Effector memory CD8-positive, alpha-beta T cell (primary cell): ENCODE measurements at places on chromosomes 5 and 9.
A peak's percentile ranks its signal among the peaks of the same experiment; 100 is the strongest.

DNA sequence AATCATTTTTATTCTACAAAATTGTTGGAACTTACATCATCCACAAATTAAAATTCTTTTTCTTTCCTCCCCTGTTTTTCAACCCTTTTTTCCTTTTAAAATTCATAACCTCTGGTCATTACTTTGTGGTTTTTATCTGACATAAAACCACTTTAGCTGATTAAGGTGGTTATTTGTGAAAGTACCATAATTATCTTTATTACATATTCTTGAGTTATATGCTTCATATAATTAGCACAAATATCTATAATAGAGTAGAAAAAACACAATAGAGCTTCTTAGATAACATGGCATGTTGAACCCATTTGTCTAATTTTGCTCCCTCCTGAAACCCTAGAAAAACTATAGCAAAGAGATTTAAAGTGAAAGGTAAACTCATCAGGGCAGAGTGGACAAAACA lies 22.9 kb upstream of the PPIC start:
- DNase-seq, result no peak

GRCh38 chr9:87069690-87070089 lies 122.4 kb upstream of the GAS1 start:
- DNase-seq, result no peak

GRCh38 chr9:91483189-91483691 lies 59.6 kb upstream of the NFIL3 start:
- no peak for DNase-seq

DNA sequence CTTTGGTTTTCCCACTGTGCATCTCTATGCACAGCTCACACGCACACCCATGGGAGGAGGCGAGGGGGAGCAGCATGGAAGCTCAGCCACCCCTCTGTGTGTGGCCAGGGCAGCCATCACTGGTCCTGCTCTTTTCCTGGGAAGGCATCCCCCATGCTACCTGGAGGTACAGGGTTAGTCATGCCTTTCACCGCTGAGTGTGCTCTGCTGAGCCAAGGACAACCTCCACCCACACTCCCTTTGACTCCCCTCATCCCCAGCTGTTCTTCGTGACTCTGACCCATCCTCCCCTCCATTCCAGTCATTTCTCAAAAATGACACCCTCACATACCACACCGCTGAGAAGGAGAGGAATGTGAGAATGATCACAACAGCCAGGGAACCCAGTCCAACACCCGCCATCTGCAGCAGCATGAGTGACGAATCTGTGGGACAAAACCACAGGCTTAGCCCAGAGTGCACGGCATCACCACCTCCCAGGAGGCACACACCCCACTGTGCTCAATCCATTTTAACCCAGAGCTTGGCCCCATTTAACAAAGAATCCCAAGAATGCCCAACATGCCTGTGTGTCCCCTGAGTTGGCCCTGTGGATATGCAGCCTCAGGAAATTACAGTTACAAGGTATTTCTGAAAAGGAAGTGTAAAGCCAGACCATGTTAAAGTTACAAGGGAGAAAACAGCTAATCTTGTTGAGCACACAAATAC lies 133.4 kb downstream of the SUSD1 start:
- DNase-seq, result no peak

DNA sequence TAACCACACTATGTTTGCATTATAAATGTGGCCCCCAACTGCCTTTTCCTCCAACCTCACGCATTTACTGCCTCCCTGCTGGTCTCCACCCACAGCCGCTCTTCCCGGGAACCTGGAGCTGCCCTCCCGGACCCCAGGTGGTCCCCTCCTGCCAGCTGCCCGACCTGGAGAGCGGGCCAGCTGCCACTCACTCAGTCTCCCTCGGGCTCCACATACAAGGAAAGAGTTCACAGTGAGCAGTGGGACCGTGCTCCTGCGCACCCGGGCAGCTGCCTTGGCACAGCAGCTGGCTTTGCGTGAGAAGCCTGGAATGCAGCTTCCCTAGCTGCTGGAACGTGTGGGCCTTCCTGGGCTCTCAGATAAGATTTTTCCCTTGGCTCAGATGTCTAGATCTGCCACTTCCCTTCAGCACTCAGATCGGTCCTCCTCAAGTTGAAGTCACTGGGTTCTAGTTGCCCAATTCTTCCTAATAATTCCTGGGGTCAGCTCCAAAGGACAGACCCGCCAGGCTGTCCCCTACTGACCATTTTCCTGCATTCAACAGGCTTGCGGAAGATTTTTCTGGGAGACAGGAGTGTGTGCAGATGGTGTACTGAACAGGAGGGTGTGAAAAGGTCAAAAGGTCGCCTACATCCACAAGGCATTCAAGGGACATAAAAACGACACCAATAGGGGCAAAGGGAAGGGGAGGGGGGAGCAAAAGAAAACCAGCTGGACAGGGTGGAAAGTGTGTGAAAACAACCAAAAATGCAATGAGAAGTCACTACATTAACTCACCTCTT lies 69.1 kb downstream of the MYO10 start:
- no peak for DNase-seq

DNA sequence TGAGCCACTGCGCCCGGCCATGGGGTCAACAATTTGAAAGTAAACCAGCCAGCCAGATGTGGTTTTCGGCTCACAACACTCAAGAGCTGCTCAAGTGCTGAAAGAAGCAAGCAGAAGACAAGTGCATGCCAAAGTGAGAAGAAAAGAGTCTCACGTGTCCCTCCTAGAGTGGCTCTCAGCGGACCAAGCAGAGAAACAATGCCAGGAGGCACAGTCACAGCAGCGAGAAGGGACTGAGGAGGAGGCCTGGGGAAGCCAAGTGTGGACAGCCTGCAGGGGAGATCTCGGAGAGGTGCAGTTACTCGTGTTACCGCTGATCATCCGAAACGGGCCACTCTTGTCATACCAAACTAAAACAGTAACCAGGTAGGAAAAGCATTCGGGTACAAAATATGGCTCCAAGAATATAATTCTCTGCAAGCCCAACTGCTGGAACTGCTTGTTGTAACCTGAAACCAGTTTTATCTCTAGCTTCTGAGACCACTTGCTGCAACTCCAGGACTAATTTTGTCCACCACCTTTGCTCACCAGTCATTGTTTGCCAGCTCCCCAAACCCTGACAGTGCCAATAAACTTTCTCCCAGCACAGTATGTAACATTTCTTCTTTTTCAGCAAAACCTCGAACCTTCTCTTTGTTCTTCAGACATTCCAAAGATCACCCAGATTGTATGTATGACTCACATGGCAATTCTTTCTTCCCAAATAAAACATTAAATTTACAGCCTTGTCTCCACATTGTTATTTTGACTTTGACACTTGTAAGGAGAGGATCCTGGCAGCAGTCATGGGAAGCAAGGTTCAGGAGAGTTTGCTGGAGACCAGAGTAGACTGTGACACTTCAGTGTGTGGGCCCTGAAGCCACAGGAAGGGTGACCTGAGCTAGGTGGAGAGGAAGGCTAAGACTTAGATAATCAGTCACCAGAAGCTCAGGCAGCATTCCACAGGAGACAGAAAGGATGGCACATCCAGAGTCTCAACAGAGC lies 6.3 kb downstream of the SLC35D2 start:
- no peak for DNase-seq

GRCh38 chr5:139378941-139379361 lies 4.1 kb downstream of the SLC23A1 start:
- no peak for DNase-seq

DNA sequence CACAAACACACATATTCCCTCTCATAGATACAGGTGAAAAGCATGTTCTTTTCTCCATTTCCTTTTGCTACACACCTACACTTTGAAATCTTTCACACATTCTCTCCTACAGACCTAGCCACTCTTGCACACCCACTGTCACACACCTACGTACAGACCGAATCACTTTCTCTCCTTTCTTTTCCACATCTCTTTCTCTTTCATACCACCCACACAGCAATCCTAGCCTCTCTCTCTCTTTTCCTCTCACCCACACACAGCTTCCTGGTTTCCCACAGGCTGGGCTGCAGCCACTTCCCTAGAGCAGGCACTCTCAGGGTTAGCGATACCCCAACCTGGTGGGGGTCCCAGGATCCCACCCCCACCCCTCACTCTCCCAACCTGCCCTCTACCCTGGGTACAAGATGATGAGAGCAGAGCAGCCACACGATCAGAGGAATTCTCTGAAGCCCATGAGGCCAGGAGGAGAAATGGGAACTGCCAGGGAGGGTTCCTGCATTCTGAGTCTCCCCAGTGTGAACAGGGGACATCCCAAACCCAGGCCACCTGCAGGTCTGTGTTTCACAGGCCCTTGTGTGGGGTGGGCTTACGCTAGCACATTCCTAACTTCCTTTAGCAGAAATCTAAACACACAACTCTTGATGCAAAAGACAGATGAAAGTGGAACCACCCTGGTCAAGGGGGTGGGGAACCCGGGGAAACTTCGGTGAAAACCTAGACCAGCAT lies 17.1 kb upstream of the SYNPO start:
- DNase-seq, result no peak

DNA sequence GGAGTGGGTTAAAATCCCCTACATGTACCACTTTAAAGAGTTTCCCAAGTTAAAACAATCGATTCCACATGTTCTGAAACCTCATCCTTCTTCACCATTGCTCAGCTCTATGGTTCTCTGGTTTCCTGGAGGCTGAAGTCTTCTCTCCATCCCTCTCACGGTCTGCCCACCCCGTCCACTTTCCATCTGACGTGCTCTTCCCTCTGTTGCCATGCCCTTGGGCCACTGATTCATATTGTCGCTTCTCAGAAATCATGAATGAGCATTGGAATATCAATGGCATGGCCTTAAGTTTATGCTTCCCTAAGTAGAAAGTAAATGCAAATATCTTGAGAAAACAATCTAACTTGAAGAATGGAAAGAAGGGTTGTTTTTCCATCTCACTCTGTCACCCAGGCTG lies 30.9 kb downstream of the GDNF start:
- DNase-seq, result no peak

- no peak for DNase-seq
Observed at GRCh38 chr9:86795047-86795442, 152.3 kb downstream of the GAS1 start.

- DNase-seq, result peak; percentile 83
Observed at GRCh38 chr5:181261320-181262049, 542 bp upstream of the TRIM52 start.

DNA sequence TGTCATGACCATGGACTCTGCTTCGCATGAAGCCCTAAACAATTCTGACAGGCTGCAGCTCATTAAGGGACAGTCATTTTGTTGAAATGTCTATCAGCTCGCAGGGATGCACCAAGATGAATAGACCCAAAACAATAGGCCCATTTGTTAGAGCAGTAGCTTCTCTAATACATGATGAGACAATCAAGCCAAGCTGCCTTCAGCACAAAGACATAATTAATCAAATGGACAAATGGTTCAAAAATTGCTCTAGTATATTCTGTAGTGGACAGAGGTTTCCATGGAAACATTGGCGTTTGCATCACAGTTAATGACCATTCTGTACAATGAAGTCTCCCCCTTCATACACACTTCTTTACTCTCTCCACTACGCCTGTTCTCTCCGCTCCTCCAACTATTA lies 274.6 kb downstream of the ANXA1 start:
- DNase-seq, result no peak

DNA sequence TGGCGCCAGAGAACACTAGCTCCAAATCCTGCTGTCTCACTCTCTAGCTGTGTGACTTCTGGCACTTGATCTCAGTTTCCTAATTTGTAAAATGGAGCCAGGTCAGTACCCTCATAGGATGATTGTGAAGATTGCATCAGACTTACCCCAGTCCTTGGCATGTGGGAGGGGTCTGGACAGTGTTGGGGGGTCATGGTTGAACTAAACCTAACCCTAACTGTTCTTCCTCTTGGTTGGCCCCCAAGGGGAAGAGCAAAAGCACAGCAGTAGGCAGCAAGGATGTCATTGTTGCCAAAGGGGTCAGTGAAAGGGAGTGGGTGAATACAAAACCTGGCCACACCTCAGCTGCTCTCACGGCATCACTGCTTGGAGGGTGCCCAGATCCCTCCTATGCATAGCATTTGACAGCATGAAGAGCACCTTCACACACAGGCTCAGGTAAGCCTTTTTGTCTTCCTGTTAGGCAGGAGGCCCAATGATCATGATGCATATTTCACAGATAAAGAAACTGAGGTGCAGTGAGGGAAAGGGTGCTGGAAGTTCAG lies 15.7 kb upstream of the CXCL14 start:
- no peak for DNase-seq

DNA sequence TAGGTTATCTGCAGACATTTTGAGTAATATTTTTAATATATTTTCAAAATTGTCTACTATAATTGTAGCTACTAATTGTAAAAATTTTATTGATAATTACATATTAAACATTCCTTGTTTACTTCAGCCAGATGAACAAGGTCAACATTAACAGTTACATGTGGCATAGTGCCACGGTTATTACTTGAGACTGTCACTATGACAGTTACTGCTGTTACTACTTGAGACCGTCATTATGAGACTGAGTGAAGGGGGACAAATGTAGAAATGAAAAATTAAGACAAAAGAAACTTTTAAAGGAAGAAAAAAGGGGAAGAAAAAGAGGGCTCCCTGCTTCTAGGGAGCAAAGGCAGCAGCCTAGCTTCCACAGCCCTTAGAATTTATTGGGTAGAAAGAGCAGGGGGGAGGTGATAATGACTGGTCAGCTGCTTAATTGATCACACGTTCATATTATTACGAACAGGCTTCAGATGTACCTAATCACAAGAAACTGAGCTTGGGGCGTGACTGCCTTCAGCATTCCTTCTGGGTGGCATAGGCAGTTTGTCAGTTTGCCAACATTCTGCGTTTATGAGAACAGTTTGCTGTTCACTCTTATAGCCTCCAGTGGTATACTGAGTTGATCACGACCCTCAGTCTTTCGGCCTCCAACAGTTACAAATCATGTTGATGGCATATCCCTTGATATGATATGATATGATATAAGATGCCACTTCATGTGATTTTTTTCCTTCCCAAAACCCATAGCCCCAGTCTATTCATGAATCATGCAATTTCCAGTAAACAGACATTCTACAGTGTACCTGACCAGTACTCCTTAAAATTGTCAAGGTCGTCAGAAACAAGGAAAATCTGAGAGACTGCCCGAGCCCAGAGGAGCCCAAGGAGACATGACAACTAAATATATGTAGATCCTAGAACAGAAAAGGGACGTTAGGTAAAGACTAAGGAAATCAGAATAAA lies 13.1 kb downstream of the MARCHF6 start:
- no peak for DNase-seq

DNA sequence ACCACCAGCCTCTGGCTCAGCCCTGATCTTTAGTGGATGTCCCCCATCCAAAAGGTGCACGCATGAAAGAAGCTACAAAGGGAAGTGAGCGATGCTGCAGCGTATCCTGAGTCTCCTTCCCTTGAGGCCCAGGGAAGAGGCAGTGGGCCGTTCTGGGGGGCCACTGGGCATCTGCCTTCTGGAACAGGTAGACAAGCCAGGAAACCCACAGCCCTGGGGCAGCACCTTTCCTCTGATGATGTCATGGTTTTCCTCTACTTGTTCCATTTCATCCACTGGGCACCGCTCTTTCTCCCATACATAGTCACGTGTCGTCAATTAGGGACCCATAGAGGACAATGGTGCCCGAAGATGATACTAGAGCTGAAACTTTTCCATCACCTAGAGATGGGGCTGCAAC lies 194.0 kb upstream of the IRX1 start:
- no peak for DNase-seq

- peak; percentile 3 for DNase-seq
Observed at GRCh38 chr9:84668196-84669012, 1.1 kb upstream of the NTRK2 start.

GRCh38 chr9:37746448-37747270 lies 6.9 kb upstream of the TRMT10B start:
- no peak for DNase-seq
